T follicular helper cell (primary cell): ENCODE measurements at places on chromosomes 2 and 18.
A peak's percentile ranks its signal among the peaks of the same experiment; 100 is the strongest.

- no peak for DNase-seq
Measured at GRCh38 chr2:167708998-167709397, 538.4 kb downstream of the STK39 start.

DNA sequence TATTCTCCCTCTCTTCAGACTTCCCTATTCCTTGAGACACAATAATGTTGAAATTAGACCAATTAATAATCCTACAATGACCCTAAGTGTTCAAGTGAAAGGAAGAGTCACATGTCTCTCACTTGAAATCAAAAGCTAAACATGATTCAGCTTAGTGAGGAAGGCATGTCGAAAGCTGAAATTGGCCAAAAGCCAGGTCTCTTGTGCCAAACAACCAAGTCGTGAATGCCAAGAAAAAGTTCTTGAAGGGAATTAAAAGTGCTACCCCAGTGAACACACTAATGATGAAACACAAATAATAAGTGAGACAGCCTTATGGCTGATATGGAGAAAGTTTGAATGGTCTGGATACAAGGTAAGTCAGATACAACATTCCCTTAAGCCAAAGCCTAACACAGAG is 115.4 kb downstream of the PXDN start:
- DNase-seq = no peak

DNA sequence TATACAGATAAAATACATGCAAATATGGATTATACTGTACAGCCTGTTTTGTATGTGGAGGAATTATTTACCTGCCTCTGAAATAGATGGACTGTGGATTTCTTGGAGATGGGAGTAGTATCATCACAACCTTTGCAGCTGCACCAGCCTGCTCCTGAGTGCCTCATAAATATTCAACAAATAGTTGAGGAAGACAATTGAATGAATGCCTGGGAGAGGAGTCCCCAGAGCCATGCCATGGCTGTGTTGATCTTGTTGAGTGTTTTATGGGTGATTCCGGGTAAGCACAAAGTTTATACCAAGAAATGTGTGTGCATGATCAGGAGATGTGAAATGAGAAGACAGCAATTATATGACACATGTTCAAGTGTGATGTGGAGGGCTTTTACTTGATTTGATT is 225.0 kb downstream of the FHOD3 start:
- DNase-seq = no peak

DNA sequence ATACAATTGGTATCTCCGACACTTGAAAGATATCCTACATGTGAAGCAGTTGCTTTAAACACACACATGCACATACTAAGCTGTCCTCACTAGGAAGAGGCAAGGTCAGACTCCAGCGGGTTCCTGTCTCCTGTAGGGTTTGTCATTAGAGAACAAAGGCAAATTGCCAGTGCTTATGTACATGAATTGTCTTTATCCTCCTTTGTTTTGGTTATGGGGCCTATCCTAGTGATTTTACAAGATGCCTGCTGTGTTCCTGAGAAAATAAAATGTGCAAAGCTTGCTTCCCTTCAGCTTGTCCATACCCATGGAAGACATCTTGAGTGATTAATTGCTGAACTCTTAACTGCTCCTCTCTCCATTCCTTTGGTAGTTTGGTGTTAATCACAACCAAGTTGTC is 86.7 kb upstream of the SLC39A10 start:
- no peak for DNase-seq

GRCh38 chr2:27428978-27429541 is 629 bp downstream of the NRBP1 start:
- peak; percentile 48 for DNase-seq

DNA sequence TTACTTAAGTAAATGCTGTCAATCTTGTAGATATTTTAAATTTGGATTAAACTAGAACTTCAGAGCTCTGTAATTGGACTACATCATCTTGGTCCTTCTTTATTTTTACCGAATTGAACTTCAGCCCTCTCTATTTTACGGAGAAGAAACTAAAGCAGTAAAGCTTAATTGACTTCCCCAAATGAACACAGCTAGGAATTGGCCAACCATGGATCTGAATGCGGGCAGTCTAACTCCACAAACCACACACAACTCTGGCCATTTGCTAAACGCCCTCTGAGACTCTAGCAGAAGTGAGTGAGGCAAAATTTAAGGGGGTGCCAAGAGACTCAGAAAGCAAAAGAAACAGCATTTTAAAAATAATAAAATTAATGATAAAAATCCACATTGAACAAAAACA is 86.3 kb upstream of the KCTD1 start:
- DNase-seq = no peak

DNA sequence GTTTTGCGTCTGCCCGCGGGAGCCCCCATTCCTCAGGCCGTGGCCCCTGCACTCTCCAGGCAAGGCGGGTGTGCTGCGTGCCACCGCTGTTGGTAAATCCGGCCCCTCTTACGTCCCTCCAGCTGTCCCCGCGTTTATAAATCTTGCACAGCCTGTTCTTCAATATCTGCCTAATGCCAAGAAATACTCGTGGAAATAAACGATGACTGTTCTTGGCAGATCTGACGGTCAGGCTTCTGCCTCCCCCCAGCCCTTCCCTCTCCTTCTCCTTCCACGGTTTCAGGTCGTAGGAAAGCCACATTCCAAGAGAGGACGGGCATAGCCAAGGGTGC is 20.5 kb downstream of the ODC1 start:
- DNase-seq = no peak

- no peak for DNase-seq
Measured at GRCh38 chr2:6748406-6749067, 117.2 kb downstream of the CMPK2 start.

GRCh38 chr2:64212801-64213321 is 68.6 kb upstream of the PELI1 start:
- no peak for DNase-seq

DNA sequence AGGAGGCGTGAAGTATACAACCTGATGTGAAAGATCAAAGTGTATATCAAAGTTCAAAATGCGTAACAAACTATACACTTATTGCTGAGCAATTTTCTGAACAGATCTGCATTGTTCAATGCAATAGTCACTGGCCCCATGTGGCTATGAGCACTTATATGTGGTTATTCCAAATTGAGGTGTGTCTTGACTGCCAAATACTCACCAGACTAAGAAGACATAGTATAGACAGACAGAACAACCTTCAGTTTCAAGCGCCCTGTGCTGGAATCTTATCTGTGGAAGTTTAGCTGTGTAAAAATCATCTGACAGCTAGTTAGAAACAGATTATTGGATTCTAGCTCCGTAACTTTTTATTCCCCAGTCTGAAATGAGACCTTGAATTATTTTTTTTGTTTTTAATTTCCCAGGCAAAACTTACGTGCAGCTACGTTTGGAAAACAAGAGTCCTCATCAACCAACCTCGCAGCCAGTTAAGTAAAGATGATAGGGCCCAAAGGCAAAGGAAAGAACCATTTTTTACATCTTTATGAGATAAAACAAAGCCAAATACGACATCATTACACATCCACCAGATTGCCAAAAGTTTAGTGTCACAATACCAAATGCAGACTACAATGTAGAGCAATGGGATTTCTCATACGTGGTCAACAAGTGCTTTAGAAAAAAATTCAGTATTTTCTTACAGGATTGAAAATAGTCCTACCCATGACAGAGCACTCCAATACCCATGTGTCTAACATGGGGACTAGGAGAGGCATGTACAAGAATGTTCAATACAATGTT is 37.2 kb downstream of the MBOAT2 start:
- no peak for DNase-seq

DNA sequence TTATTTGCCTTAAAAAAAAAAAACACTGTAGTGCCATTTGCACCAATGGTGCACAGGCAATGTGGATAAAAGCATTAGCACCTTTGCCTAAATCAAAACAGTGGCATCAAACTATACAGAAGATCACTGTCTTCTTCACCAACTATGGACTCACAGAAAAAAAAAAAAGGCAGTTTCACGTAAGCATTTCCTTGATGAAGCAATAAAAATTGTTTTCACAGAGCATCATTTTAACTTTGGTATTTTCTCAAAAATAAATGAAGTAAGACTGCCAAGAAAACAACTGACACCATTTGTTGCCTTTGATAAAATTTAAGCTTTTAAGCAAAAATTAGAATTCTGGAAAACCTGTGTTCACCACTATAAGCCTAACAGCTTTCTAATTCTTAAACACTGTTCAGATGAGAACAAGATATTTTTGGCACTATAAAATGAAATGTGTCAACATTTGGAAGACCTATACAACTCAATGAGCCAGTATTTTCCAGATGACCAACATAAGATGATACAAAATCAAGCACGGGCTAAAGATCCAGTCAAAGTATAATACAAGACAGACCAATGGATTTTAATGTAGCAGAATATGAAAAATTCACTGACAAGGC is 21.1 kb downstream of the METTL8 start:
- DNase-seq = no peak

GRCh38 chr2:173021939-173022371 is 53.7 kb upstream of the MAP3K20 start:
- DNase-seq = no peak

DNA sequence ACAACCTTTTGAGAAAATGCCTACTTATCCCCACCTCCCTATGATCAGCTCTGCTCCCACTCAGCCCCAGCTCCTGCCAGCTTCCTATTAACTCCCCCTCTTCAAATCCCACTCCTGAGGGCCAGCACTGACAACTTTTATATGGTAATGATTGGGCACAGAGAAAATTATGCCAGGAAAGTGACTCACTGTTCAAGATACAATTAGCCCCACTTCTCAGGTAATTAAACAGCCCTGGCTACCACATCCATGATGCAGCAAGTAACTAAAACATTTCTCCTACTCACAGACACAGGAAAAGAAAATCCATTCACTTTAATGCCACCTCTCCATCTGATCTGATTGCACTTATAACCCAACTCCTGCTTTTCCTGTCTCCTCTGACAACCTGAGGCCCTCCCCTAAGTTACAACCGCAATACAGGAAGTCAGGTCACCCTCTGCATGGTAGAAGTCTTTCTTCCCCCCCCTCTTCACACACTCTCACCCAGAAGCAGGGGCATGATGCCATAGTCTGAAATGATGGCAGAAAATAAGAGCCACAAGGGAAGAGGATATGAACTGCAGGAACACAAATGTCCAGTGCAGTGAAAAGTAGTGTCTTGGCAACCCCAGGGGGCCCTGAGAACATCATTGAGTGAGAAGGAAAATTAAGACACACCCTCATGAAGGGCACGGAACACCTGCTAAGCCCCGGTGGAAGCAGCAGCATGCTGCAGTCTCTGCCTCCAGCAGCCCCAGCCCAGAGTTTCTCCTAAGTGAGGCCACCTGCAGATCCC is 54.4 kb downstream of the STK39 start:
- peak; percentile 14 for DNase-seq

DNA sequence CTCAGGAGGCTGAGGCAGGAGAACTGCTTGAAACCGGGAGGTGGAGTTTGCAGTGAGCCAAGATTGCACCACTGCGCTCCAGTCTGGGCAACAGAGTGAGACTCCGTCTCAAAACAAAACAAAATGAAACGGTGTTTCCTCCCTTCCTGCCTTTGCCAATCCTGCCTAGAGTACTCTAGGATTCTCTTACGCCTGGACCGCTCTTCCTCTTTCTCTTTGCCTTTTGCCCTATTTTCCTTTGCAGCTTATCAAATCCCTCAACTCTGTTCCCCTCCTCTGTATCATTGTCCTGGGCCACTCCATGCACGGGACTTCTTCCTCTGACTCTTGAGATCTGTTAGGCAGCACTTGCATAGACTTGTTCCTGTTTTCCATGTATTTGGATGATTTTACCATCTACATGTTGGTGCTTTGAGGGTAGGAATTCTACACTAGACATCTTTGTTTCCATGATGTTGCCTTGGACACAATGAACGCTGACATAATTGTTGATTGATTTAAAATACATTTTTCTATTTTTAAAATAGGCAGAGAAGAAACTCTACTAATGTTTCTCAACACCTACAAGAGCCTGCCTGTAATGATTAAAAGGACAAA is 24.8 kb upstream of the ACYP2 start:
- DNase-seq = no peak

- DNase-seq = no peak
Measured at GRCh38 chr2:161844822-161845221, 220.6 kb downstream of the SLC4A10 start.

GRCh38 chr18:75283731-75284130 is 73.1 kb downstream of the TSHZ1 start:
- no peak for DNase-seq

DNA sequence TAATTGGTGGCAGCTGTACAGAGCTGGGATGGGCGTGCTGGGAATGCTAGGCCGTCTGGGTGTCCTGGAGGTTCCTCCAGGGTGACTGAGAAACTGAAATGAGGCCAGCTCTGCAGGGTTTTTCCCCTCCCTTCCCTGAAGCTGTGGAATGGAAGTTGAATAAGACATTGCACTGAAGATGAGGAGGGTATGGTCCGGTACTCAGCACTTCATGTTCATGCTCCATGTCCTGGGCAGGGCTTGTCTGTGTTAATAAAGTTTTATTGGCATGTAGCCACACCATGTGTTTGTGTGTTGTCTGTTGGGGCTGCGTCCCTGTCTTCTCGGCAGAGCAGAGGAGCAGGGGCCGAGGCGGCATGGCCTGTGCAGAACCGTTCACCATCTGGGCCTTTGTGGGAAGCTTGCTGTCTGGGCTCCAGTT is 154.0 kb downstream of the LDLRAD4 start:
- no peak for DNase-seq

- DNase-seq = no peak
Measured at GRCh38 chr2:215487002-215487372, 51.1 kb upstream of the FN1 start.

GRCh38 chr2:5756272-5756671 is 64.1 kb downstream of the SOX11 start:
- no peak for DNase-seq

DNA sequence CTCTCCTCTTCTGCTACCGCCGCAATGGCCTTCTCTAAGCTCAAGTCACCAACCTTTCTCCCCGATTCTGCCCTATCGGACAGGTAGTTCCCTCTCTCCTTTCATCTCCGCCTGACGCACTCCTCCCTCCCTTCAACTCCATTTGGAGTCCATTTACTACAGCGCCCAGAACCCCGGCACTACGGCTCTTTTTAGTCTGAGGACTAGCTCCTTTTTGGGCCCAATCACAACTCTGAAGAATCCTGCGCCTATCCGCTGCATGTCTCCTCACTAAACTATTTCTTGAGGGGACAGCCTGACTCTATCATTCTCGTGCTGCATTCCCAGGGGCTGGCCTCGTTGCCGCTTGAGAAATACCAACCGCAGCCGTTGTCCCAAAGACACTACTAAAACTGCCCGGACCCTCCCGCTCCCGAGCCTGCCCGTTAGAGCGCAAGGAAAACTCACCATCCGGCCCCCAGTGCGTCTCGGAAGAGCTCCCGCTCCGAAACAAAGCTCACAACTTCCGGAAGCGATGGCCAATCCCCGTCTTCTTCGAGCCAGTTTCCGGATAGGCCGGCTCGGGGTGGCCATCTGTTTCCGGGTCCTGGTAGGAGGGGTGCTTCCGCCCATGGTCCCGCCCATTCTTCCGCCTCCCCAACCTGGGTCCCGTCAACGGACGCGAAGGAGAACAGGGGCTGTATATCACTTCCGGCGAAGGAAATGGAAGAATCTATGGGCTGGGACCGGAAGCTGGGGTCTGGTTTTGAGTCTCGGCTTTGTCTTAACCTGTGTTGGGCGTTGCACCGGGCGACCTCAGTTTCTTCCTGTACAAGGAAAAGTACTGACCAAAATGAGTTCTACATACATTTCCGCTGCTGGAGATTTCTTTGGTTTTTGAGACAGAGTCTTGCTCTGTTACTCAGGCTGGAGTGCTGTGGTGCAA is at the start of gene TPRKB:
Gene TPRKB (minus strand): TSS at position 491 of the 925 bp plus-strand sequence. CDS start 2,776 bp downstream, outside the sequence.
- peak; percentile 89 for DNase-seq

GRCh38 chr18:12333506-12334290 is 25.7 kb downstream of the TUBB6 start:
- DNase-seq = no peak
